ENCODE measurements at places on chromosomes 2 and 18.

DNA sequence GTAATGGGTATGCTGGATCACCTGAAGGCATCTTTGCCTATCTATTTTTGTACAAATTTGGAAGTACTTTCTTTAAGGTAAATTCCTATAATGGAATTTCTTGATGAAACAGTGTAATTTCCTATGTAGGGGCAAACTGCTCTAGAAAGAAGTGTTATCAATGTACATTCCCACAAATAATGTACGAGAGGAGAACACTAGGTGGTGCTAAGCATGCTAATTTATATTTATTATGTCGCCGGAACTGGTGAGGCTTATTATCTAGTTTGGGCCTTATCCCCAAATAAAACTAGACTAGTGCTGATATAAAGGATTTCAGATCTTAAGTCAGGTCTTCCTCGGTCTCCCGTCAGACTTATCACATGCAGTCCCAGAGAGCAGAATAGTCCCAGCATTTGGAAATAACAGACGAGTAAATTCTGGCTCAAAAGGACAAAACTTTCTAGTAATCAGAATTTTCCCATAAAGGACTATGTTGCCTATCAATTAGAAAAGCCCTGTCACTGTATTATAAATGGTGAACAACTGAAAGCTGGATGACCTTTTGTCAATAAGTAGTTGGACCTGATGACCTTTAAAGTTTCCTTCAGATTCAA is 86.9 kb upstream of the RBBP8 start:
- DNase-seq = no peak
- H3K4me3 ChIP-seq = no peak overlapping the region
- no peak overlapping the region for H3K27ac ChIP-seq
- H3K36me3 ChIP-seq = no peaks in the 10 kb centered on the region
- no peaks in the 10 kb centered on the region for H3K4me1 ChIP-seq

- H3K36me3 ChIP-seq = peaks cover 20% of the 10 kb centered on the region
- H3K27me3 ChIP-seq = no peaks in the 10 kb centered on the region
- H3K27ac ChIP-seq = no peak overlapping the region
- H3K4me1 ChIP-seq = no peaks in the 10 kb centered on the region
These were observed 132.1 kb upstream of the DNMT3A start for GRCh38 chr2:25473758-25474340.

DNA sequence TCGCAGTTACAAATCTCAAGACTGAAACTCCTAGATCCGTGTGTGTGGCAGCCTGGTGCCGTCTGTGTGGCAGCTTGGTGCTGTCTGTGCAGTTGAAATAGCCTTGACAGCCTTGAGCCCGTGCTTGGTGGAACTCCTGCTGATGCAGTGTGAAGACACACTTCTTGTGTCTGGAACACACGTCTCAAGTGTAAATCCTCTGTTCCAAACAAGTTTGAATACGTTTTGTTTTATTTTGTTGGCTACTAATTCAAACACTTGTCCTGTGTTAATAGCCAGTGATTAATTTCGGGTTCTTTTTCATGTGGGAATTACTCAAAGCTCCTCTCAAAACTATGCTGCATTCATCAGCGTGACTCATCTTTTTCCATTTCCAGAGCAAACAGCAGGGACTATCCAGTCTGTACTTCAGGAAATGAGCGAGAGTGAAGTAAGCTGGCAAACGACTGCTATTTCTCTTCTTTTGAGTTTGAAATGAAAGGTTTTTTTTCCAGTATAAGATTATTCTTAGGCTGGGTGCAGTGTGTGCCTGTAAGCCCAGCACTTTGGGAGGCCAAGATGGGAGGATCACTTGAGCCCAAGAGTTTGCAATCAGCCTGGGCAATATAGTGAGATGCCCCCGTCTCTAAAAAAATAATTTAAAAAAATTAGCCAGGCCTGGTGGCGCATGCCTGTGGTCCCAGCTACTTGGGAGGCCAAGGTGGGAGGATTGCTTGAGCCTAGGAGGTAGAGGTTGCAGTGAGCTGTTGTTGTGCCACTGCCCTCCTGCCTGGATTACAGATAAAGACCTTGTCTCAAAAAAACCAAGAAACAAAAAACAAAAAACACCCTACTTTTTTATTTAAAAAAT is 152.9 kb downstream of the SPP2 start:
- H3K4me1 ChIP-seq = no peaks in the 10 kb centered on the region
- no peak for DNase-seq
- no peak overlapping the region for H3K4me3 ChIP-seq

DNA sequence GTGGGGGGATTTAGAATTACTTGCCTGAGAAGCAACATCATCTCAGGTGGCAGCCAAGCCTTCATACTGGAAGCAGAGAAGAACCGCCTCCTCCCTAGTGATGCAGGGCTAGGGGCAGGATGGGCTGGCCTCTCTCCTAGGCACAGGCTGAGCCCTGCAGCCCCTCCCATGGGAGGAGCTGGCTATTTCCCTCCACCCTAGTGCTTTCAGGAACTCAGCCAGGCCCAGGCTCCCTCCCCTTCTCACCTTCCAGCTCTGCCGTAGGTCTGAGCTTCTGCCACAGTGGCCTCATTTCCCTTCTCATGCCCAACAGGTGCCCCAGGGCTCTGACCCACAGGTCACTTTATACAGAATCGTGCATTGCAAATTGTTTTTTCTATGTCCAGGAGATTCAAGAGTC is 31.0 kb downstream of the CENPA start:
- H3K27me3 ChIP-seq = peaks cover 10% of the 10 kb centered on the region
- H3K27ac ChIP-seq = no peak overlapping the region
- H3K4me1 ChIP-seq = no peaks in the 10 kb centered on the region
- H3K36me3 ChIP-seq = no peaks in the 10 kb centered on the region

DNA sequence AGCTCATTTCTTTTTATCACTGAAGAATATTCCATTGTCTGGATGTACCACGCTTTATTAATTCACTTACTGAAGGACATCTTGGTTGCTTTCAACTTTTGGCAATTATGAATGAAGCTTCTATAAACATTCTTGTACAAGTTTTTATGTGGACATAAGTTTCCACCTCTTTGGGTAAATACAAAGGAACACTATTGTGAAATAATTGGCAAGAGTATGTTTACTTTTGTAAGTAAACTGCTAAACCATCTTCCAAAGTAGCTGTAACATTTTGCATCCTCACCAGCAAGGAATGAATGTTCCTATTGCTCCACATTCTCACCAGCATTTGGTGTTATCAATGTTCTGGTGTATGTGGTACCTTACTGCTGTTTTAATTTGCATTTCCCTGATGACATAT is 15.8 kb upstream of the VWC2L start:
- no peak for DNase-seq
- no peaks in the 10 kb centered on the region for H3K36me3 ChIP-seq

- H3K27me3 ChIP-seq = peaks cover 2% of the 10 kb centered on the region
- no peak overlapping the region for H3K27ac ChIP-seq
- H3K36me3 ChIP-seq = no peaks in the 10 kb centered on the region
- H3K4me1 ChIP-seq = no peaks in the 10 kb centered on the region
- H3K4me3 ChIP-seq = no peak overlapping the region
- no peak for DNase-seq
These were observed 57.1 kb upstream of the KLHL29 start for GRCh38 chr2:23327887-23328286.

DNA sequence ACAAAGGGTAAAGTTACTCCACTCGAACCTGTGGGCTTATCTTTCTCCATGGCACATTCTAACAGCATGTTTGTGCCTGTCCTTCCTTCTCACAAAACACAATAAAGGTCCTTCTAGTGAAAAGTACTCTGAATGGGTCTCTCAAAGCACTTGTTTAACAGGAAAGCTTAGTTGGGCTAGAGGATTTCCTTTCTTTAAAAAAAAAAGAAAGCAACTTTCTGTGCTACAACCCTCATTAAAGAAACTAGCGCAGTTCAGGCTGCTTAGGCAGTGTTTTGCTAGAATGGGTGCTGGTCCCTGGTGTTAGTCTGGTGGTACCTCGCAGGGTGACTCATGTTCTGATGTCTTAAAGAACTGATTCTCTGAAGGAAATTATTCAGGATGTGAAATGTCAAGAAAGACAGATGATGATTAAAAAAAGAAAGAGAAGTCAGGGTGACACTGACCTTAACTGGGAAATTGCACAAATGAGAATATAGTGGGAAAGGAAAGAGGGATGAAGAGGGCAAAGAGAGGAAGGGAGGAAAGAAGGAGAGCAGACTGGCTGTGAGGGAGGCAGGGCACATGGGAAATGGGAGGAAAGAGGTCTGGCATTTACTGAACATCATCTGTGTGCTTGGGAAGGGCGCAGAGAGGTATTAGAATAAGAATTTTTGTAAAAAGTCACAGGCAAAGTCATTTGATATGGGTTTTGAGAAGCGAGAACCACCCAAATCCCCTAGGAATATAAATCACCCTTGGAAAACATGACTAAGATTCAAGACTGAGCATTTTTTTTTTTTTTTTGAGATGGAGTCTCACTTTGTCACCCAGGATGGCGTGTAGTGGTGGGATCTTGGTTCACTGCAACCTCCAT is 74.9 kb downstream of the ATP8B1 start:
- no peak overlapping the region for H3K4me3 ChIP-seq
- H3K27me3 ChIP-seq = no peaks in the 10 kb centered on the region
- DNase-seq = no peak
- H3K27ac ChIP-seq = no peak overlapping the region

- H3K27me3 ChIP-seq = peaks cover 5% of the 10 kb centered on the region
- H3K36me3 ChIP-seq = no peaks in the 10 kb centered on the region
- H3K4me3 ChIP-seq = no peak overlapping the region
- no peaks in the 10 kb centered on the region for H3K4me1 ChIP-seq
These were observed 14.0 kb downstream of the PARD6G start for GRCh38 chr18:80233201-80233835.

DNA sequence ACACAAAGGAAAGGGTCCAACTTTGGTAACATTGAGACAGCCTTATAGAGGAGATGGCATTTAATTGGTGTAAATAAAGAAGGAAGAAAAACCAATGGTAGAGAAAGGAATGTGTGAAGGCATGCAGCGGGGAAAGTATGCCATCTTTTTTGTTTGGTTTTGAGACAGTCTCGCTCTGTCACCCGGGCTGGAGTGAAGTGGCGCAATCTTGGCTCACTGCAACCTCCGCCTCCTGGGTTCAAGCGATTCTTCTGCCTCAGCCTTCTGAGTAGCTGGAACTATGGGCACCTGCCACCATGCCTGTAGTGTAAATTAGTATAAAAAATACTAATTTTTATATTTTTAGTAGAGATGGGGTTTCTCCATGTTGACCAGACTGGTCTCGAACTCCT is 6.4 kb downstream of the RIOK3 start:
- peaks cover 34% of the 10 kb centered on the region for H3K36me3 ChIP-seq
- DNase-seq = no peak
- H3K4me3 ChIP-seq = no peak overlapping the region
- H3K27ac ChIP-seq = peak overlapping the region; percentile 61
- peaks cover 51% of the 10 kb centered on the region for H3K4me1 ChIP-seq

DNA sequence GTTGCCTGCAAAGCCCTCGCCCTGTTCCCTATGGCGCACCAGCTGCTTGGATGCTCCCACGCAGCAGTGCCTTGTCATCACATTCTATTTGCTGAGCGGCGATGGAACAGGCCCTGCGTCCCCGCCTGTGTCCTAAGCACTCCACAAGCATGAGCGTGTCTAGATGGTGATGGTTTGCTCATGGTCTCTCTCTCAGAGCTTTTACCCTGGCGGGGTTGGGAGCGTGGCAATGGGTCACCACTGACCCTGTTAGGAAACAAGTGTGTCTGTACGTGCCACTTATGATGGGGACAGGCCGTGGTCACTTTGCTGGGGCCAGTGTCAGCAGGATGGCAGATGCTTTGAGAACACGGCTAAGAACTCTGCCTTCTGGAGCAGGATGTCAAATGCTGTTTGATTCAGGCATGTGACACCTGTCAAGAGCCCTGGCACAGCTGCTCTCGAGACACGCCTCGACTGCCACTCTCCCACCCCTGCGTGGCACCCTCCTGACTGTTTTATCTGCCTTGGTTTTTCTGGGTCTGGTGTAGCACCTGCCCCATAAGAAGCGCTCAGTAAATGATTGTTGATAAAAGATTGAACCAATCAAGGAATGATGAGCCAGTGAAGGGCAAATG is 44.2 kb downstream of the RRM2 start:
- H3K27me3 ChIP-seq = no peaks in the 10 kb centered on the region
- H3K4me3 ChIP-seq = no peak overlapping the region
- peaks cover 5% of the 10 kb centered on the region for H3K4me1 ChIP-seq
- DNase-seq = no peak

- H3K27ac ChIP-seq = no peak overlapping the region
- no peaks in the 10 kb centered on the region for H3K4me1 ChIP-seq
- no peak for DNase-seq
- no peaks in the 10 kb centered on the region for H3K36me3 ChIP-seq
These were observed 40.3 kb downstream of the DAPL1 start for GRCh38 chr2:158835431-158835830.

DNA sequence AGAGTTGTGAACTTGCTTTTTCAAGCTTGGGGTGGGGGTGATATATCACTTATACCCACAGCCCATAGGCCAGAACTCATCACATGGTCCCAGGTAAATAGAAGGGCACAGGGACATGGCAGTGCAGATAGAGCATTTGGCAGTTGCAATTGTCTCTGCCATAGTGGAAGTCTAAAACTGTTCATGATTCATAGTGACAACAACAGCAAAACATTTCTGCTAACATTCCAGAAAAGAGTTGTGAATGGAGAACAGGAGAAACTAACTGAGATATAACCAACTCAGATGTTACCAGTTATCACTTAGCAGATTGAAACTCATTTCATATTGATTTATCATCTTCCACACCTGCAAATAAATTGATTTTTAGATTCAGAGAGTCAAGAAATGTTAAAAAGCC is 278.6 kb upstream of the KYNU start:
- H3K36me3 ChIP-seq = no peaks in the 10 kb centered on the region
- no peak overlapping the region for H3K4me3 ChIP-seq
- no peak overlapping the region for H3K27ac ChIP-seq

- no peaks in the 10 kb centered on the region for H3K36me3 ChIP-seq
- H3K4me3 ChIP-seq = no peak overlapping the region
- no peak for DNase-seq
These were observed 514.2 kb downstream of the TXNL1 start for GRCh38 chr18:56124186-56124585.

- H3K4me3 ChIP-seq = no peak overlapping the region
- H3K27ac ChIP-seq = no peak overlapping the region
- H3K4me1 ChIP-seq = no peaks in the 10 kb centered on the region
- no peaks in the 10 kb centered on the region for H3K36me3 ChIP-seq
These were observed 380.7 kb downstream of the RBM43 start for GRCh38 chr2:150880986-150881385.

DNA sequence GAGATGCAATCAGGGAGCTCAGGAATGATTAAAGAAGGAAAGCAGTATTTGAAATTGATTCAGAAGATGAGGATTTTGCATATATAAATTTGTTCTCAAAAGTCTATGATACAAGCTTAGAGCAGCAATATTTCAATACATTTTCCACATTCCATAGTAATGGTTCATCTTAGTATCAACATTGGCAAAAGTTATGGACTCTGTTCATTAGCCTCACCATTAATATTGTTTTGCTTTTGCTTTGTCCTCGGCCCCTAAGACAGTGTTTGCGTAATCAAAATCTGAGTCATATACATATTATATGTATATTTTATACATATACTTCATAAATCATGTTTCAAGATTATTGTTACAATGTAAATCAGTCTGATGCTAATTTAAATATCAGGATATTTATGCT is 176.6 kb downstream of the CNTNAP5 start:
- H3K4me3 ChIP-seq = no peak overlapping the region
- H3K27me3 ChIP-seq = no peaks in the 10 kb centered on the region
- H3K36me3 ChIP-seq = no peaks in the 10 kb centered on the region
- DNase-seq = no peak

GRCh38 chr2:218679119-218679518 is 7.2 kb downstream of the STK36 start:
- DNase-seq = no peak
- no peaks in the 10 kb centered on the region for H3K4me1 ChIP-seq
- peaks cover 3% of the 10 kb centered on the region for H3K36me3 ChIP-seq

GRCh38 chr2:224990710-224991109 is 51.6 kb downstream of the DOCK10 start:
- H3K36me3 ChIP-seq = peaks cover 57% of the 10 kb centered on the region
- H3K27me3 ChIP-seq = no peaks in the 10 kb centered on the region
- no peak for DNase-seq
- H3K4me1 ChIP-seq = peaks cover 94% of the 10 kb centered on the region
- no peak overlapping the region for H3K4me3 ChIP-seq

Measured in activated T-helper 1 cell treated with anti-CD3 and anti-CD28 coated beads, Interleukin-12 subunit alpha, Interleukin-12 subunit beta, Interleukin-2, Interleukin-4 antibody, amounts not matched to agents 30 ng/mL and 10 ng/mL and 1 ng/mL, durations not matched to agents 14 hours and 24 hours and 36 hours (primary cell).